ENCODE measurements at places on chromosomes 3 and 15. TPM values are rescaled to one million over a fixed set of nuclear protein-coding genes. Genes with fewer than 3 reads are reported as not detected.

GRCh38 chr3:134354612-134355251 lies 19.5 kb downstream of the AMOTL2 start:
- no peaks in the 10 kb centered on the region for H3K27me3 ChIP-seq
- no peak for DNase-seq
- H3K4me1 ChIP-seq = peaks cover 53% of the 10 kb centered on the region
- peaks cover 41% of the 10 kb centered on the region for H3K36me3 ChIP-seq

DNA sequence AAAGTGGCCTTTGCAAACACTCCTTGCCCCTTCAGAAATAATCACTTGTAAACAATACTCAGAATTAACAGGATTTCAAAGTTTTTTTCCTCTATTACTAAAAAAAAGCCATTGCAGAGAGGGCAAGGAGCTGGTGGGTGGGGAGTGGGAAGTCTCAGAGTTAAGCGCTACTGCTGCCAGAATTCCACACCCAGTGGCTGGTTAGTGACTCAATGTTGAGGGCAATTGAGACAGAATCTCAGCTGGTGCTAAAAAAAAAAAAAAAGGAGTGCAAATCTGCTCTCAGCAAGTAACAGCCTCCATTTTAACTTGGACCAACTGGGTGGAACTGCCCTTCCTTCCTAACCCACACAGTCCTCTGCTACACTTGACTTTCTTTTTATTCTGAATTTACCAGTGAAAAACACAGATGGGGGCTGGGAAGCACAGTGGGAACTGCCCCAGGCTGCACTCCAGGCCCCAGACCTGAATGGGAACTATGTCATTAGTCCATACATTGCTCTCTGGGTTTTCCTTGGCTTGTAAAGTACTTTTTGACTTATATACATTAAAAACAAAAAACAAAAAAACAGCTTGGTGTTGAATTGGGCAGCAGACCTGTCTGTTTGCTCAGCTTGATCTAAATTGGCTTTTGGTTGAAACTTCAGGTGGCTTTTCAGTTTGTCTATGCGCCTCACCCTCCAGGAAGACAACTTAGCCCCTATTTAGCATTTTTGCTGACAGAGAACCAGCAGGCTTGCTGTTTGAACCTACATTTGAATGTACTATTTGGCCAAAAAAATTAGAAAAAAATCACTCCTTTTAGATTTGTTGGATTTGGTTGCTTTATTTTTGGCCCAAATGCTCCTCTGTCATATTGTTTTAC lies 357.8 kb upstream of the TBL1XR1 start:
- H3K27ac ChIP-seq = no peak overlapping the region
- peaks cover 19% of the 10 kb centered on the region for H3K4me1 ChIP-seq
- H3K36me3 ChIP-seq = peaks cover 3% of the 10 kb centered on the region
- H3K27me3 ChIP-seq = peaks cover 3% of the 10 kb centered on the region
- no peak overlapping the region for H3K4me3 ChIP-seq

DNA sequence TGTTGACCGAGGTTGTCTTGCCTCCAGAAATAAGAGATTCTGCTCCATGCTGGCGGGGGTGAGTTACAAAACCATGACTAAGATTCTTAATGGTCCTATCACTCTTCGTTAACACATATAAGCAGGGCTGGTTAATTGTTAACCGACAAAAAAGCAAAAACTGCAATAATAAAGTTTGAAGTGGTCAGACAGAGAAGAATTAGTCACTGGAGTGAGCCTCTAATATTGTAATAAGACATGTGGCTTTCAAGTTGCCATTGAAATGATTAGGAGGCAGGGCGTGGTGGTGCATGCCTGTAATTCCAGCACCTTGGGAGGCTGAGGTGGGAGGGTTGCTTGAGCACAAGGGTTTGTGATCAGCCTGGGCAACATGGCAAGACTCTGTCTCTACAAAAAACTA lies 78.4 kb upstream of the NR2F2 start:
- H3K27ac ChIP-seq = peak overlapping the region; percentile 35
- H3K4me3 ChIP-seq = no peak overlapping the region
- no peaks in the 10 kb centered on the region for H3K27me3 ChIP-seq
- DNase-seq = no peak
- no peaks in the 10 kb centered on the region for H3K4me1 ChIP-seq

GRCh38 chr3:168157903-168158302 lies 62.2 kb upstream of the GOLIM4 start:
- DNase-seq = no peak
- H3K27me3 ChIP-seq = peaks cover 5% of the 10 kb centered on the region
- no peaks in the 10 kb centered on the region for H3K36me3 ChIP-seq
- no peak overlapping the region for H3K27ac ChIP-seq
- H3K4me1 ChIP-seq = no peaks in the 10 kb centered on the region

The FES gene
- 3.1 TPM for total RNA-seq

The SLC51B gene
- total RNA-seq = 1.2 TPM

The SUCNR1 gene
- 0.75 TPM for total RNA-seq

The AMOTL2 gene
- total RNA-seq = 122 TPM

The NMNAT3 gene
- 7.1 TPM for total RNA-seq

The MRPL47 gene
- 47.9 TPM for total RNA-seq

The GPR160 gene
- total RNA-seq = 13.1 TPM
